ENCODE measurements at places on chromosomes 7 and 10. TPM values are rescaled to one million over a fixed set of nuclear protein-coding genes. Genes with fewer than 3 reads are reported as not detected.

The GIMAP2 gene
- 14.1 TPM for total RNA-seq

DNA sequence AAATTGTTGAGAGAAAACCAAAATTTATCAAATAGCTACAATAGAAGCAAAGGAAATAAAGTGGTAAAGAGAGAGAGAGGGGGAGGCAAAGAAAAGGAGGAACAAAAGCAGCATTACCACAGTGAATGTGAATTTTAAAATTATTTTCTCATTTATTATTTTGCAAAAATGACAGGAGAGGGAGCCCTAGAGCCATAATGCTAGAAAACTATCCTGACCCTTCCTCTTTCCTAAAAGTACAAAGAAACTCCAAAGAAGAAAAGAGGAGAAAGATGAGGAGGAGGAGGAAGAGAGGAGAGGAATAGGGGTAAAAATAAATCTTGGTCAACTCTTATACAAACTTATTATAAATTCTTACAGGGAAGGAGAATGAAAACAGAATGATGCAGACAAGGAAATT is 921.5 kb downstream of the NRG3 start:
- no peak overlapping the region for H3K4me3 ChIP-seq
- no peaks in the 10 kb centered on the region for H3K4me1 ChIP-seq
- H3K27me3 ChIP-seq: no peaks in the 10 kb centered on the region
- DNase-seq: peak; percentile 56
- no peak overlapping the region for H3K27ac ChIP-seq

The CYP2C19 gene
- total RNA-seq: not detected

DNA sequence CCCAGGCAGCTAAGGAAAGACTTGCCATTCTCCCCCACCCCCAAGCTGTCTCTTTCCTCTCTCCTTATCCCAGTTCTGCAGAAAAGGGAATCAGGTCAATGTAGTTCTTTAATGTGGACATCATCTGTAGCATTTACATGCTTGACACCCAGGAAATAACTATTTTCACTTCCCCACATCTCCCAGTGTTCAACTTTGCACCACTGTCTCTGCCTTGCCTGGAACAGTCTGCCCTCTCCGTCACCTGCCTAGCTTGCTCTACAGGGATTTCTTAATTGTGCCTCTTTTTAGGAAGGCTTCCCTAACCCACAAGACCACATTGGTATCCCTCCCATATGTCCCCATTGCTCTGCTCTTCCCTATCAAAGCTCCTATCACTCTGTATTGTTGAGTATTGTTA is 45.9 kb upstream of the TOMM7 start:
- H3K36me3 ChIP-seq: no peaks in the 10 kb centered on the region
- no peak for DNase-seq
- H3K27ac ChIP-seq: no peak overlapping the region
- no peak overlapping the region for H3K4me3 ChIP-seq

GRCh38 chr7:128299109-128299607 is 44.5 kb downstream of the RBM28 start:
- peaks cover 3% of the 10 kb centered on the region for H3K36me3 ChIP-seq
- no peak for DNase-seq
- no peaks in the 10 kb centered on the region for H3K27me3 ChIP-seq
- H3K27ac ChIP-seq: no peak overlapping the region
- no peaks in the 10 kb centered on the region for H3K4me1 ChIP-seq

DNA sequence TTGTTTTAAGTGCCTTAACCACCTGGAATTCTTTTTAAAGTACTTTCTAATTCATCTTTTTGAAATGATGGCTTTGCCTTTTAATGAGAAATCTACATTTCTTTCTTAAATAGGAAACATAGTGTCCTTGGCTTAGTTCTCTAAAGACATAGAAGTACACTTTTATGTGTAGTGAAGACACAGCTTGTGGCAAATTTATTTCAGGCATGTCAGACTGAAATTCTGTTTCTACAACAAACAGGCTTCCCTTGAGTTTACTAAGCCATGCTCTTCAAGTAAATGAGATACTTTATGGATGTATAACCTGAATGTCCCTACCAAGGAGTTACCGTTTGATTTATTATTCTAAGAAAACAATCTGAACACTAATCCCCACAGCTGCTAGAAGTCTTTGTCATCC is 136.9 kb upstream of the MAGI2 start:
- H3K27ac ChIP-seq: no peak overlapping the region
- no peak for DNase-seq
- H3K4me1 ChIP-seq: no peaks in the 10 kb centered on the region
- H3K4me3 ChIP-seq: no peak overlapping the region
- no peaks in the 10 kb centered on the region for H3K36me3 ChIP-seq
- no peaks in the 10 kb centered on the region for H3K27me3 ChIP-seq

DNA sequence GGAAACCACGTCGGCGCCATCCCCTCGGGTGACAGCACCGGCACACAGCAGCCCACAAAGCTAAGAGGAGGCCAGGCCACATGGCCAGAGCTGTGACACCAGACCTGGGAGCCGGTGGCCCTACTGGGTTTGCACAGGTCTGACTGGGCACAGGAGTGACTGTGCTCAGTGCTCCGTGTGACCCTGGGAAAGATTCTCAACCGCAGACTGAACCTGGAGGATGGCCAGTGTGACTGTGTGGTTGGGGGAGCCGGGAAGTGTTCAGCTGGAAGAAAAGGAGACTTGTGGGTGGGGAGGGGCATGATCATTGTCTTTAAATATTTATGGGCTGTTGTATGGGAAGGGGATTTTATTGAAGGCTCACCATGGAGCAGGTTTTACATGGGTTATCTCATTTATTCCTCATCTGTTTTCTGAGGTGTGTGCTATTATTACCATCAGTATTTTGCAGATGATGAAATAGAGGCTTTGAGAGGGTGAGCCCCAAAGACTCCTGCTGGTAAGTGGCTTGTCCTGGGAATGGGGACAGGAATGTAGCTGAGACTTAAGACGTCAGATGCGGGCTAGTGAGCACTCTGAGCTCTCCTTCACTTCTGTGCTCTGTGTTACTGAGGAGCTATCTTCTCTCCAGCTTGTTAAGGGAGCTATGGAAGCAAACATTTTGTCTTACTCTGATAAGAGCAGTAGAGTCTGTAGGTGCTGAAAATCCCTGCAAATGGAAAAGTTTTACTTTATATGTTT is 127.5 kb downstream of the TMEM178B start:
- H3K4me3 ChIP-seq: no peak overlapping the region
- no peaks in the 10 kb centered on the region for H3K36me3 ChIP-seq
- no peak for DNase-seq

DNA sequence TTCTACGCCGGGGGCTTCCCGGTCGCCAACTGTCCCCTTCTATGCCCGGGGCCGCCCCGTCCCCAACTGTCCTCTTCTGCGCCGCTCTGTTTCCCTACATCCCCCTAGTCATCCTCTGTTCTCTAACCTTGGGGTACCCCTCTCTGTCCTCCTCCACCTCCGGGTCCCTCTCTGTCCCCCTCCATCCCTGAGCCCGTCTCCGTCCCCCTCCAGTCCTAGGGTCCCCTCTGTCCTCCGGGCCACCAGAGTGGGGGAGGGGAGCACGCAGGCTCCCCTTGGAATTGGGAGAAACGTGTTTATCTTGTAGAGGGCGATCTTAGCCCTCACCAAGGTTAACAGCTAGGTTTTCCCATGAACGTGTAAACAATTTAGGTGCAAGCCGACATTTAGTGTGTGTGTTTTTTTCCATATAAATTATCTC is 852 bp upstream of the KLF6 start:
- peak; percentile 74 for DNase-seq
- peak overlapping the region; percentile 66 for H3K4me3 ChIP-seq
- H3K4me1 ChIP-seq: no peaks in the 10 kb centered on the region
- peak overlapping the region; percentile 100 for H3K27ac ChIP-seq
- H3K36me3 ChIP-seq: peaks cover 10% of the 10 kb centered on the region

The ANKRD61 gene
- total RNA-seq: not detected

GRCh38 chr10:61804414-61804813 is 97.1 kb upstream of the ARID5B start:
- DNase-seq: no peak
- H3K27ac ChIP-seq: no peak overlapping the region

- no peak overlapping the region for H3K4me3 ChIP-seq
- H3K4me1 ChIP-seq: no peaks in the 10 kb centered on the region
- DNase-seq: no peak
- H3K27ac ChIP-seq: no peak overlapping the region
- no peaks in the 10 kb centered on the region for H3K27me3 ChIP-seq
- H3K36me3 ChIP-seq: no peaks in the 10 kb centered on the region
Measured at GRCh38 chr7:80977751-80978150, 58.9 kb upstream of the SEMA3C start.

DNA sequence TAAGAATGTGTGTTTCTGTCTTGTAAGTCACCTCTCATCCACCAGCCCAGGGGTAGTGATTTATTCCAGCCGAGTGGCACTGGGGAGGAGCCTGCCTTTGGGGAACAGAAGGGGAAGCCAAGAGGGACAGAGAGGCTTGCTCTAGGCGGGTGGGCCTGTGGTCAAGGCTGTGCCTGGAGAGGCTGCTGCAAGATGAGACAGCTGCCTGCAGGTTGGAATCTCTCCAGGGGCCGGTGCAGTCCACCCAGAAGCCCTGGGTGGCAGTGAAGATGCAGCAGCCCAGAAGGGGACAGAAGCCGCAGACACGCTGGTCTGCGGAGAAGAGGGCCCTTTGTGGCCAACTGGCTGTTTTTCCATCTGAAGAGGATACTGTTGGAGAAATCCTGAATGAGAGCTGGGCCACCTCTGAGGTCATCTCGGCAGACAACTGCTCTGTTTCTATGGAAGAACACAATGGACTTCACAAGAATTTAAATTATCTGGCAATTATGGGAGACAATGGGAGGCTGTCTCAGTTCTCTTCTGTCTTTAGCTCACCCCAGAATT is 175.7 kb downstream of the GFRA1 start:
- H3K36me3 ChIP-seq: no peaks in the 10 kb centered on the region
- H3K4me3 ChIP-seq: no peak overlapping the region
- no peaks in the 10 kb centered on the region for H3K4me1 ChIP-seq
- no peaks in the 10 kb centered on the region for H3K27me3 ChIP-seq
- peak; percentile 25 for DNase-seq

DNA sequence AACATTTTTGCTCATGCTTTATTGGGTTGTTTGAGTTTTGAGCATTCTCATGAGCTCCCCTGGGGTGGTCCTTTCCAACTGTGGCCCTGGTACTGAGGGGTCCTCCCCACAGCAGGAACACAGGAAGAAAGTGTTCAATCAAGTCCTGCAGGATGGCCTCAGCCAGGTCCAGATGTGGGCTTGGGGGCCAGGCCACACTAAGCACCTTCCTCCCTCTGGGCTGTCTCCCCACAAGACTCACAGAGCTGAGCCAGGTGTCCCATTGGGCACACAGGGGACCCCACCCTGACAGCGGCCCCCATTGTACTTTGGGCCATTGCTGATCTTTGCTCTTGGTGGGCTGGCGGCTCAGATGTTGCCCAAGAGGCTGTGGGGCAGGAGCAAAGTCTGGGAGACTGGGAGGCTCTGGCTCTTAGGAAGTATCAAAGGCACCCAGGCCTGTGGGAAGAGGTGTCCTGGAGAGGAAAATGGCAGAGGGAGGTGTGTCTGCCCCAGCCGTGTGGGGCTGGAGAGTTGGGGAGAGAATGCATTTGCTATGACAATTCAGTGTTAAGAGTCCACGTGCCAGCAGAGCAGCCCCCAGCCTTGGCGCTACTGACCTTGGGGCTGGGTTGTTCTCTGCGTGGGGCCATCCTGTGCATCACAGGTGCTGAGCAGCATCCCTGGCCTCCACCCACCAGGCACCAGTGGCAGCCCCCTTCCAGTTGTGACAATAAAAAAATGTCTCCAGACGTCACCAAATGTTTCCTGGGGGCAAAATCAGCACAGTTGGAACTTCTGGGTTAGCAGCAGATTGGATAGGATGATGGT is 17.8 kb downstream of the SCART1 start:
- no peaks in the 10 kb centered on the region for H3K4me1 ChIP-seq
- H3K27ac ChIP-seq: no peak overlapping the region
- DNase-seq: no peak

DNA sequence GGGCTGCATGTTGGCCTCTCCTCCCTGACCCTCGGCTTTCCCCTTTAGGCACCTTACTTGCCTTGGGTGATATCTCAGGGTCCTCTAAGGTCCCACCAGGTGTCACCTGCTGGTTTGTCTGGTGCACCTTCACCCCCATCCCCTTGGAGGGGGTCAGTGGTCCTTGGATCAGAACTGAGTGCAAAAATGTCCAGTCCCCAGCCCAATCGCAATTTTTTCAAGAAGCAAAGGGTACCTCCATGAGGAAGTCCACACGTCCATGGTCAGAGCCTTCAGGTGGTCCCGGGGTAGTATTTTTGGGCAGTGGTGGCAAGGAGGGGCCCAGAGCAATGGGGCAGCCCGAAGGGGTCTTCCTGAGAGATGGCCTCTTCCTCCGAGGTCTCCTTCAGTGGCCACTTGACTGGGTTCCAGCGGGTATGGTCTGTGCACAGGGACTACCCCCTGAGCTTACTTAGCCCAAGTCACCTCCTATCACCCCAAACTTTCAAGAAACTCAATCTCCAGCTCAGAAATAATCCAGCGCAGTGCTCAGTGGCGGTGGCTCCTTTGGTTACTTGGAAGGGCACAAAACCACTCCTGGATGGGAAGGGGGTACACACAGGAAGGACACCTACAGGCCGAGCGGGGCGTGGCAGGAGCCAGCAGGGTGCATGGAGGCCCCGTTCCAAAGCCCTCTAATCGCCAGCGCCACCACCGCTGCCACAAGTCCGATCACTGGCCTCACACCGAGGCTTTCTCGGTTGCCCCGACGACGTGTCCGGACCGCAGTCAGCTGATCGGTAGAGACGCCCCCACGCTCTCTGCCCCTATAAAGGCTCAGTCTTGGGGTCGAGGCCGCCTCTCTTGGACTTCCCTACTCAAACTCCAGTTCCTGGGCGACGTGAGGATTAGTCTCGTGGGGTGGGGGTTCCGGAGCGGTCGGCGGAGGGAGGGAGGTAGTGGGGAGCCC is 4.5 kb downstream of the SAP25 start:
- DNase-seq: peak; percentile 55
- no peak overlapping the region for H3K27ac ChIP-seq
- H3K36me3 ChIP-seq: no peaks in the 10 kb centered on the region
- no peak overlapping the region for H3K4me3 ChIP-seq

GRCh38 chr10:47140761-47141348 is 159.1 kb upstream of the GDF10 start:
- H3K4me3 ChIP-seq: no peak overlapping the region
- no peaks in the 10 kb centered on the region for H3K36me3 ChIP-seq

DNA sequence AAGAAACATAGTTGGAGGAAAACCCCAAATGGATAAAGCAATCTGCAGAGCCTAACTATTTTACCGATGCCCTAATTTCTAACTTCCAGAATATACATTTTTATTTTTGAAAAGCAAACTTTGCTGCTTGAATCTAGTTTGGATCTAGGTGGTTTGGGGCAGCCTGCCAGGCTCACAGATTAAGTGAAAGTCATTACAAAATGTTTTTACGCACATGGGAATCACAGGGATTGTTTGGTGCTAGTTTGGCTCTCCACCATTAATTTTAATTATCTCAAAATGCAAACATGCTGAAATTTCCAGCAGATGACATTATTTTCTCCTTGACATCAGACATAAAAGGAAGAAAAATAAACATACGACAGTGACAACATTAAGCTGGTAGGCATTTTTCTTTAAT is 166.7 kb upstream of the INHBA start:
- H3K4me3 ChIP-seq: no peak overlapping the region
- H3K27ac ChIP-seq: no peak overlapping the region
- H3K36me3 ChIP-seq: no peaks in the 10 kb centered on the region
